ENCODE measurements at places on chromosomes 5 and 9.
A peak's percentile ranks its signal among the peaks of the same experiment; 100 is the strongest.

GRCh38 chr5:95216136-95216955, 68.5 kb downstream of the MCTP1 start:
- DNase-seq: no peak

GRCh38 chr9:132505991-132506655, 76.3 kb upstream of the BARHL1 start:
- no peak for DNase-seq

DNA sequence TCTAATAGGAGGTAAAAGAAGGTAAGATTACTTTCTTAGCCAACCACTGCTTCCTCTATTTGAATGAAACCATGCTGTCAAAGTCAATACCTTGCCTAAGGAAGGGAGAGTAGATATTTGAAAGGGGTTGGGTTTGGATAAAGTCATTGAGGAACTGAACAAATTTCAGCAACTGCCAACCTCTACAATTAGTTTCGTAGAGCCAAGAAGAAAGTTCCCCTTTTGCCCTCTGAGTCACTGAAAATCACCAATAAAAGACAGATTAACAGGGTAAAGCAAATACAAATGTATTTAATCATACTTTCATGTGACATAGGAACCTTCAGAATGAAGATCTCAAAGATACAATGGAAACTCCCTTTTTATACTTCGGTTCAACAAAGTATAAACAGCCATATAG, 615.7 kb downstream of the GABRG2 start:
- DNase-seq: no peak

DNA sequence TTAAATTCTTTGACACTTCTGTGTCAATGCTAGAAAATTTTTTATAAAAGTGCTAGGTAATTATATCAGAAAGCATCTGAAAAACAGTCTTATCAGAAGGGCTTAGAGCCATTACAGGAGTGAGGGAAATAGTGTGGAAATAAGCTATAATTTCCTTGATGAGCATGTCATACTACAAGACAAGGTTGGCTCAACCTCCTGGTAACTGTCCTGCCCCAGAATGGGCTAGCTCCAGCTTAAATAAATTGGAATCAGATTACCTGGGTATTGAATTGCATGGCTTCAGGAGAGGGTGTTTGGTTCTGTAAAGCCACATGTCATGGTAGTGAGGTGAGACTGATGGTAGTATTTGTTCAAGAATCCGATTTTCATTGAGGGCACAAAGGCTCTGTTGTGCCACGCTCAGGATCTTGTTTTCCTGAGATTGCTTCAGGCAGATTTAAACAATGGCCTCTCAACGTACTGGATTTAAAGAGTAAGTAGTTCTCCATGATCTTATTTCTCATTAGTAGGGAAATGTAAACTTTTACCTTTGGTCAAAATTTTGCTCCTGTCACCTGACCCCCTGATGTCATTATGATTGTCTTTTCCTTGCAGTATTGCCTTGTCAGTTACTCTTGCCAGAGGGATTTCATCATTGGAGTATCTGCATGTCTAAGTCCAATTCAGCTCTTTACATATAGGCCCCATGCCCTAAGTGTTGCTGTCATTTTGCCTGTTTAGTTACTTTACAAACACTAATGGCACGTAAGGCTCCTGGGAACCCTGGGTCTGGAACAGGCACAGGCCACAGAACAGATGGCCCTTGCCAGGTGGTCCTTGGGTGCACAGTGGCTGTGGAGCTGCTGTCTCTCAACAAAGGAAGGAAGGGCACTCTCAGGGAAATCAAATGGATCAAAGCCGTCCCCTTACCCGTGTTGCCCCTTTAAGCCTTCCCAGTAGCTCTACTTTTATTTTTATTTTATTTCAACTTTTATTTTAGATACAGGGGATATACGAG, 21.3 kb downstream of the TRIO start:
- DNase-seq: no peak

DNA sequence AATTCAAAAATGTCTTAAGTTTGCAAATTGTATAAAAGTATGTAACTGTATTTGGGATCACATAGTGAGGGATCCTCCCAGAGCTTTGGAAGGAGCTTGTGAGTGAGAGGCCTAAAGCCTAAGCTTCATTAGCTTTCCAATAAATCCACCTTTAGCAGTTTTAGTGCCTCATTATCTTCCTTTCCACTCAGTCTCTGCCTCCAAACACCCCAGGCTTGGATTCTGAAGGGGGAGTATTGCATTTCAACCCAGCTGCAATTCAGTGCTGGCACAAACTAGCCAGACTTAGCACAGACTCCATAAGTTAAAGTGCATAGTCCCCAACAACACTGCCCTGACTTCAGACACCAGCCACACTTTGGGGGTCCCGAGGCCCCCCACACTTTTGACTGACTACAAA, 113.5 kb downstream of the SMARCA2 start:
- DNase-seq: no peak

DNA sequence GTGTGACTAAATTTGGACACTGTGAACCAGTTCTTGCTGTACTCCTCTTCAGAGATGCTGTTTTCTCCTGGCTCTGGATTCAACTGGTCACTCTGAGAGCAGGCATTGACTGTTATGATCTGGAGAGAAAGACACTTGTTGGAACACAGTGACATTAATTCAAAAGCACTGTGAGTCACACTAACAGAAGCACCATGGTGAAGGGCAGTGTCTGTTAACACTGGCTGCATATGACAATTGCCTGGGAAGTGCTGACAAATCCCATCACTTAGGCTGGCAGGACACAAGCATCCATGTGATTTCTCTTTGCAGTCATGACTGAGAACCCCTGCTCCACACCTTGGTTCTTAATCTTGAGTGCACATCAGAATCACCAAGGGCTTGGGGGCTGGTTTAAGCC, 132.4 kb downstream of the TRPM6 start:
- no peak for DNase-seq

GRCh38 chr5:119302916-119303897, 52.6 kb upstream of the TNFAIP8 start:
- peak; percentile 94 for DNase-seq
